ENCODE measurements at places on chromosomes 13 and 19.

GRCh38 chr19:18846862-18847548 lies 15.2 kb downstream of the UPF1 start:
- DNase-seq: peak; percentile 80

- no peak for DNase-seq
Measured at GRCh38 chr13:43376596-43376995, 353.2 kb downstream of the DNAJC15 start.

DNA sequence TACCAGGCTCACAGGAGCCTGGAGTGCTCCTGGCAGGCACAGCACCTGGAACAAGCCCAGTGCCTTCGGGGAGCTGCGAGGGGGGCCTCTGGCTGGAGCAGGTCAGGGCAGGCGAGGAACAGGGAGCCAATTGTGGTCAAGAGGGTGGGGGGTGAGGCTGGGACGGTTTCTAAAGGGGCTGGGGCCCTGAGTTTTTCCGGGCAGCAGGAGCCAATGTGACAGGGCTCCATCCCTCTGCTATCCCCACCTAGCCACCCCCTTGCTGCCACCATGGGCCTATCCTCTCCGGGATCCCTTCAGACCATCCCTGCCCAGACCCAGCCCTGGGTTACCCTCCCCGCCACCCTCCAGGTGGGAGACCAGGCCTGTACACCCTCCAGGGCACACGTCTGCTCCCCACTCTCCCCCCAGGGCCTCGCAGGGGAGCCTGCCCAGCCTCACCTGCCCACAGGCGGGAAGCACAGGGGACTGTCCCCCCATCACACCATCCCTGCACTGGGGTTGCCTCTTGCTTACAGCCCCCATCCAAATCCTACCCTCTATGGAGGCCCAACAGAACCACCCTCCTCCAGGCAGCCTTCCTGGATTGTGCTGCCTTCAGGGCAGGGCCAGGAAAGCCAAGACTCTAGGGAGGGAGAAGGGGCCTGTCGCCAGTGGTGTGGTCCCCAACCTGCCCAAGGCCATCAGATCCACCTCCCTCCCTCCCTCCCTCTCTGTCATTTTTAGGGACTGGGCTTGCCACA lies 121.0 kb downstream of the URI1 start:
- no peak for DNase-seq

DNA sequence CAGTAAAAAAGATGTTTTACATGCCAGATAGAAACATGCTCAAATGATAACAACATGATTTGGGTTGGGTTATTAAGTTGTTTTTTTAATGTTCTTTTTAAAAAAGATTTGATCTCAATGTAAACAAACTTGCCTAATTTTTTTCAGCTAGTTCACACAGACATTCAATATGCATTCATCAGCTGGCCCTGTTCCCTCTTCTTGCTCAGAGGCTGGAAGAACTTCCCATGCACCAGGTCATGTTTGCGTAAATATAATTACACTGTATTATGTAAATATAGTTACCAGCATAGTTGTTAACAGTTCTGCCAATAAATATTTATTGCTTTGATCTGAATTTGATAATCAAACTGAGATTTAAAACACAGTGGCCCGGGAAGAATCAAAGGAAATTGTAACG lies 70.6 kb downstream of the ATP11A start:
- DNase-seq: no peak

DNA sequence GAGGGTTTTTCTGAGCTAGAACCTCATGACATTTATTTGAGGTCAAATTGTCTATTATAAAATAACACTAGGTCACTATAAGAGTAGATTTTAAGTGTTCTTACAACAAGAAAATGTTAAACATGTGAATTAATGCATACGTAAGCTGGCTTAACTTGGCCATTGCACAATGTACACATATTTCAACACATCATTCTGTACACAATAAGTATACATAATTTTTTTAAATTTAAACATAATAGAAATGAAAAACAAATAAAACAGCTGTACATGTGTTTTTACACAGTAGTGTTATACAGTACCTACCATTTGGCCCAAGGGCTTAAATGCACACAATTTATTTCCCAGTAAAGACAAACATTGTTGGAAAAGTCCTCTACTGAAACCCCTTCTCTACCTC lies 269.9 kb downstream of the DACH1 start:
- DNase-seq: no peak
